ENCODE measurements at places on chromosomes 6 and 20.

DNA sequence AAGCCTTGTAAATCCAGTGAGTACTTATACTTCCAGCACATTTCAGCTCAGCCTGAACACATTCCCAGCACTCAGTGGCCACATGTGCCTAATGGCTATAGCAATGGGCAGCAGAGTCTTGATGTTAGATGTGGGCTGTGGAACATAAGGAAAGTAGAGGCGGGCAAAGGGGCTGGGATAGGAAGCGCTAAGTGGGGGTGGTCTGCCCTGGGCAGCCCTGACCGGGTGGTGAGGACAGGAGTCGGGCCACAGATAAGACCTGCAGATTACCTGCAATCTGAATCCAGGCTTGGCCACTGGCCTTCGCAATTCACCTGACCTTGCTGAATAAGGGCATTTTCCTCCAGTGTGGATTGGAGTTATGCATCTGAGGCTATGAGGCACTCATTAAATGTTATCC, 11.1 kb upstream of the HMGA1 start:
- no peak for DNase-seq

GRCh38 chr20:24937579-24937978, 11.5 kb upstream of the CST7 start:
- DNase-seq: no peak

GRCh38 chr6:107489636-107490565, at the start of gene SOBP:
Gene SOBP (plus strand): TSS chr6:107490117. CDS start chr6:107490617, 500 bp downstream.
- peak; percentile 23 for DNase-seq

DNA sequence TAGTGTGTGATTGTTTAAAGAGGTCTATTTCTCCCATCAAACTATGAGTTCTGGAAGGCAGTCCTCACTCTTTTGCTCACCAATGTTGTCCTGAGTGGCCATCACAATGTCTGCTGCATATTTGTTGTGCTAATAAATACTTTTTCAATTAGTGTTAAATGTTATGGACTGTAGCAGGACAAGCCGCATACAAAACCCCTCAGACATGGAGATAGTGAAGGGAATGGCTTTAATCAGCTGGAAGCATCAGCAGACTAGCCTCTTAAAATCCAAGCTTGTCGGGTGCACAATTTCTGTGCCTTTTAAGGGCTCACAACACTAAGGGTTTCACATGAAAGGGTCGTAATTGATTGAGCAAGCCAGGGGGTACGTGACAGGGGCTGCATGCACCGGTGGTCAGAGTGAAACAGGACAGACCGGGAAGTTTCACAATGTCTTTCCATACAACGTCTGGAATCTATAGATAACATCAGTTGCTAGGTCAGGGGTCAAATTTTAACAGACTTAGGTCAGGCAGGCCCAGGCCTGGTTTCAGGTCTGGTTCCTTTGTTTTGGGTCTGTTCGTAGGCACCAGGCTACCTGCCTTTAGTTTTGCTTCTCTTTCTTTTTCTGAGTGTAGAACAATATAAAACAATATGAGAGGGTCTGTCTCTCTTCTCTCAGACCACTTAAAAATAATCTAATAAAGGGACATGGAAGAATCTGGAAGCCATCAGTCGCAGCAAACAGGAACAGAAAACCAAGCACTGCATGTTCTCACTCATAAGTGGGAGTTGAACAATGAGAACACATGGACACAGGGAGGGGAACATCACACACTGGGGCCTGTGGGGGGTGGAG, 327.6 kb upstream of the HTR1E start:
- no peak for DNase-seq

- peak; percentile 85 for DNase-seq
These were observed 151.4 kb upstream of the TNFAIP3 start for GRCh38 chr6:137715589-137716045.

DNA sequence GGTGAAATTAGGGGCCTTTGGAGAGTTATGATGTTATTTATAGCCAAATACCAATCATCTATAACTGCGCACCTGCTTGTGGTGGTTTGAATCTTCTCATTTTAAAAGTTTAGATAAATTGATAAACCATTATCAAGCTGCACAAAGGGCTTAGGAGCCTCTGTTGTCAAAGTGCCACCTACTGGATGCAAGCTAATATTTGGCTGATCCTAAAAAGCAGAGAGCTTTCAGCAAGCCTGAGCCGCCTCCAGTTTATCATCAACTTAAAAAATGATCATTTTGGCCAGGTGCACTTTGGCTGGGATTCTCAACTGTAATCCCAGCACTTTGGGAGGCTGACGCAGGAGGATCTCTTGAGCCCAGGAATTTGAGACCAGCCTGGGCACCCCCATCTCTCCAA, 58.5 kb upstream of the ATXN1 start:
- peak; percentile 41 for DNase-seq

DNA sequence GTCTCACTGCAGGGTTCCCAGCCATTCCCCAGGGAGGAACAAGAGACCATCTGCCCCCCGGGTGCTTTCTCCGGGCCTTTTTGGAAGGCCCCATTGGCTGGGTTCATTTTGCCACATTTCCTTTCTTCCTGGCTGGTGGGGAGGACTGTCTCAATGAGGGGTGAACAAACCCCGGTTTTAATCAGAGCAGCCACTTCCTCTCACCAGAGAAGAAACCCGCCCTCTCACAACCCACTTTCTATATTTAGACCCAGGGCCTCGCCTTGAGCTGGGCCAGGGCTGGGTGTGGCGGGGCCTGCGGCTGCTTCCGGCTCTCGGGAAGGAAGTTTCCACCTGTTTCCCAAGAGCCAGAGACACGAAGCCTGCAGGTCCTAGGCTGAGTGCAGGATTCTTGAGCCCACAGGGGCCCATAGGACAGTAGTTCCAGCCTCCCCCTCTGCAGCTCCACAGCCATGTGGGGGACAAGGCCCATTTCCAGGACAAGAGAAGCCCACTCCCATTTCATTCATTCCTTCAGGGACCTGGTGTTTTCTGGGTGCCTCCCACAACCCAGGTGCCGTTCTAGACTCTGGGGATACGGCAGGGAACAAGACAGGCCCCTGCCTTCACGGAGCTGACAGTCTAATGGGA, 41.8 kb downstream of the RBM38 start:
- no peak for DNase-seq

DNA sequence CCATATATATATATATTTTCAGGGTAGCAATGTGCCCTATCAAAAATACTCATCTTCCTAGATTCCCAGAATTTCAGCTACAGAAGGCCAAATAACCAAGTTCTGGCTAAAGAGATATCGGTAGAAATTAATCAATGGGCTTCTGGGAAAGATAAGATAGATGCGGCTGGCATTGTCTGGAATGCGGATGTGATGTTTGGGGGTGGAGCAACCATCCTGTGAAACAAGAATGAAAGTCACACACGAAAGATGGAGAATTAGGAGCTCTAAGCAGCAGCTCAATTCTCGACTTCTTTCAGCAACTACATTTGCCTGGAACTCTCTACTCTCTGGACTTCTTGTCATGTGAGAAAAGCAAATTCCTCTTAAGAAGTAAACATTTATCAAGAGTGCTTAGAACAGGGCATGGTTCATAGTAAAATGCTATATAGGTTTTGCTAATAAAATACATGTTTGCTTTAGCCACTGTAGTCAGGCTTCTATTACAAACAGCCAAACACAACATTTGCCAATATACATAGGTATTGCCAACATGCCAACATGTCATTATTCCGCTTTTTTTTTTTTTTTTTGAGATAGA, 90.8 kb downstream of the CLIC5 start:
- DNase-seq: no peak

GRCh38 chr20:63424613-63425012, 47.8 kb downstream of the KCNQ2 start:
- DNase-seq: no peak

DNA sequence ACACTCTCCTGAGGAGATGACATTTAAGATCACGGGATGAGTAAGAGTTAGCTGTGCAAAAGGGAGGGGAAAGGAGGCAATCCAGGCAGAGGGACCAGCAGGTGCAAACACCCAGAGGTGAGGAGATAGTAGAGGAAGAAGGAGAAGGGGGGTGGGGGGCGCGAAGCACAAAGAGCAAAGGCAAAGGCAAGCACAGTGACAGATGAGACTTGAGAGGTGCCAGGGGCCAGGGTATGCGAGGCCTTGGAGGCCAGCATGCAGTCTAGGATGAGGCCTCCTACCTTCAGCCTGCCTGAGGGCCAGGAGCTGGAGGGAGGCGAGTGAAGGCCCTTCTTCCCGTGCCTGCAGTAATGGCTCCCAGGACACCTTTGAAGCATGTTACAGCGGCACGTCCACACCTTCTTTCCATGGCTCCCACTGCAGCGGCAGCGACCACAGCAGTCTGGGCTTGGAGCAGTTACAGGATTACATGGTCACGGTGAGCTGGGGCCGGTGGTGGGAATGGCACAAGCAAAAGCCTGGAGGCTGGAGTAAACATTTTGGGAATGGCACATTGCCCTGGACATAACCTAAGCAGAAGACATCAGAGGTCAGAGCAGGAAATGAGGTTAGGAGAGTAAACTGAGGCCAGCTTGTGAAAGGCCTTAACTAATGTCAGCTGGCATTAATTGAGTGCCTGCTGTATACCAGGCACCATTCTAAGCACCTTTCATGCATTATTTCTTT, 18.6 kb downstream of the CCM2L start:
- DNase-seq: no peak
